Vagina (tissue), 2 donors: ENCODE measurements at places on chromosomes 1 and 21. TPM values are rescaled to one million over a fixed set of nuclear protein-coding genes. Genes with fewer than 3 reads are reported as not detected.

Gene DHCR24
- 141 TPM for total RNA-seq

DNA sequence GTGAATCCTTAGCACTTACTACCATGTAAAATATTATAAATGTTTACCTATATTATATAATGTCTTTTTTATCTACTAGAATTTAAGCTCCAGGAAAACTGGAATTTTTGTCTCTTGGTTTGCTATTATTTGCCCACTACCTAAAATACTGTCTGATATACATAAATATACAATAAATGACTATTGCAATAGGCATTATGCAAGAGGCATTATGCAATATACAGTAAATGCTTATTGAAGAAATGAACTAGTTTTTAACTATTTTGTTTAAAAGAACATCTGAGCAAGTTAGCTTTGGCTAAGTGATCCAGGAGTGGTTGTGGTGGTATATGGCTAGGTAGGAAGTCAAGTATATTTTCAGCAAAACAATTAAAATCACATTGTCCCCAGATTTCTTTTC, 640.2 kb upstream of the PKN2 start:
- H3K27me3 ChIP-seq, result no peaks in the 10 kb centered on the region
- no peaks in the 10 kb centered on the region for H3K36me3 ChIP-seq
- no peak overlapping the region for H3K4me3 ChIP-seq
- no peaks in the 10 kb centered on the region for H3K4me1 ChIP-seq

Gene PLPPR5
- not detected for total RNA-seq

DNA sequence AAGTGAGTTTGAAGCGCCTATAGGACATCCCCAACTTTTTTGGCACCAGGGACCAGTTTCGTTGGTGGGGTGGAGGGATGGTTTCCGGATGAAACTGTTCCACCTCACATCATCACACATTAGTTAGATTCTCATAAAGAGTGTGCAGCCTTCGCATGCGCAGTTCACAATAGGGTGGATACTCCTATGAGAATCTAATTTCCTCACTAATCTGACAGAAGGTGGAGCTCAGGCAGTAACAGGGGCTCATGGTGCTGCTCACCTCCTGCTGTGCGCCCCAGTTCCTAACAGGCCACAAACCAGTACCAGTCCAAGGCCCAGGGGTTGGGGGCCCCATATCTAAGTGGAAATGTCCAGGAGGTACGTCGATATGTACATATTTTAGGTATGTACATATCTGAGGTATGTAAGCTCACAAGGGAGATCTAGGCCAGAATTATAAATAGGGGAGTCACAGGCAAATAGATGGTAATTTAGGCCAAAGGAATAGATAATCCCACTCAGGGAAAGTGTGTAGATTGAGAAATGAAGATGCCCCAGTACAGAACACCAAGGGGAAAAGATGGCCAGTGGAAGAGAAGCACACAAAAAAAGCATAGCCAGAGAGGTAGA, 27.5 kb upstream of the RASAL2 start:
- no peak overlapping the region for H3K4me3 ChIP-seq
- H3K4me1 ChIP-seq, result peaks cover 2% of the 10 kb centered on the region
- no peaks in the 10 kb centered on the region for H3K27me3 ChIP-seq
- H3K36me3 ChIP-seq, result no peaks in the 10 kb centered on the region
- DNase-seq, result no peak

DNA sequence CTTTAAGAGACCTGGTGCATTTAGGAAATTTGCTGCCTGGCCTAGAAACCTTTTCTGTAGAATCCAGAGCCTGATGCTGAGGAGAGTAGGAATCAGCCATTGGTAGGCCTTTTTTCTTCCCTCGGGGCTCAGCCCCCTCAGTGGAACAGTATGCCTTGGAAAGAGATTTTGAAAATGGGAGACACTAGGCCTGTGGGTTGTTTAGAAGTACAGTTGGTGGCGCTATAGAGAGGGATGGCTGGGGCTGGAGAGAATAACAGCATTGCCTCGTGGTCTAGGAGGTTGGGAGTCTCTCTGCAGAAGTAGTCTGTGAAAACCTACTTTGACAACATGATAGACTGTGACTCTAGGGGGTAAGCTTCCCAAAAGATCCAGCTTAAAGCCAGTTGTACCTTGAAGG, 8.2 kb downstream of the KIF2C start:
- no peaks in the 10 kb centered on the region for H3K27me3 ChIP-seq
- H3K4me1 ChIP-seq, result no peaks in the 10 kb centered on the region
- no peak overlapping the region for H3K27ac ChIP-seq
- no peak overlapping the region for H3K4me3 ChIP-seq

Gene SGIP1
- 14.0 TPM for total RNA-seq

Gene BCAN
- total RNA-seq, result 2.0 TPM

GRCh38 chr1:236338096-236338495, 56.0 kb upstream of the EDARADD start:
- no peaks in the 10 kb centered on the region for H3K36me3 ChIP-seq
- H3K27ac ChIP-seq, result no peak overlapping the region
- H3K27me3 ChIP-seq, result no peaks in the 10 kb centered on the region
- DNase-seq, result no peak
- peaks cover 4% of the 10 kb centered on the region for H3K4me1 ChIP-seq

Gene MROH9
- not detected for total RNA-seq

Gene NMNAT2
- 1.7 TPM for total RNA-seq

- no peaks in the 10 kb centered on the region for H3K36me3 ChIP-seq
- no peaks in the 10 kb centered on the region for H3K4me1 ChIP-seq
- H3K27me3 ChIP-seq, result no peaks in the 10 kb centered on the region
- no peak overlapping the region for H3K4me3 ChIP-seq
- no peak overlapping the region for H3K27ac ChIP-seq
Observed at GRCh38 chr1:219566951-219567947, 45.7 kb downstream of the ZC3H11B start.

Gene C1QA
- total RNA-seq, result 95.8 TPM

GRCh38 chr1:1325288-1326074, 879 bp downstream of the CPTP start:
- H3K27ac ChIP-seq, result peak overlapping the region; percentile 82
- peak overlapping the region; percentile 83 for H3K4me3 ChIP-seq
- no peak for DNase-seq
- H3K4me1 ChIP-seq, result peaks cover 59% of the 10 kb centered on the region

DNA sequence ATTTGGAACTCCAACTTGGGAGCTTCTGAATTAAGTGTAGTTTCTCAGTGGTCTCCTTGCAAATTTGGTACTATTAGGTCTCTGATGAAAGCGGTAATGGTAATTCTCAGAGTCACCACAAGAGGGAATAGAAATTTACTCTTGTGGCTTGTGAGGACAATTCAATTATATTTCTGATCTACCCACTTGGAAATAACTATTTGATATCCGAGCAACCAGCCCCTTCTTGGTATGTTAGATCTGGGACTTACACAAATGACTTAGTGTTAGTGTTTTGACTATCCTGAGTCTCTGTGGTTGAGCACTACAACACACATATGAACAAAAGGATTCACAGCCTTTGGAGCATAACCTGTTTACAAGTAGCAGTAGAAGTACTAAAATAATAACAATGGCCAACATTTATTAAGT, 68.1 kb downstream of the RPS6KA1 start:
- H3K4me1 ChIP-seq, result no peaks in the 10 kb centered on the region
- no peaks in the 10 kb centered on the region for H3K36me3 ChIP-seq
- no peak overlapping the region for H3K27ac ChIP-seq
- no peak for DNase-seq

Gene KCNT2
- total RNA-seq, result 1.2 TPM

Gene MSH4
- total RNA-seq, result 0.25 TPM

DNA sequence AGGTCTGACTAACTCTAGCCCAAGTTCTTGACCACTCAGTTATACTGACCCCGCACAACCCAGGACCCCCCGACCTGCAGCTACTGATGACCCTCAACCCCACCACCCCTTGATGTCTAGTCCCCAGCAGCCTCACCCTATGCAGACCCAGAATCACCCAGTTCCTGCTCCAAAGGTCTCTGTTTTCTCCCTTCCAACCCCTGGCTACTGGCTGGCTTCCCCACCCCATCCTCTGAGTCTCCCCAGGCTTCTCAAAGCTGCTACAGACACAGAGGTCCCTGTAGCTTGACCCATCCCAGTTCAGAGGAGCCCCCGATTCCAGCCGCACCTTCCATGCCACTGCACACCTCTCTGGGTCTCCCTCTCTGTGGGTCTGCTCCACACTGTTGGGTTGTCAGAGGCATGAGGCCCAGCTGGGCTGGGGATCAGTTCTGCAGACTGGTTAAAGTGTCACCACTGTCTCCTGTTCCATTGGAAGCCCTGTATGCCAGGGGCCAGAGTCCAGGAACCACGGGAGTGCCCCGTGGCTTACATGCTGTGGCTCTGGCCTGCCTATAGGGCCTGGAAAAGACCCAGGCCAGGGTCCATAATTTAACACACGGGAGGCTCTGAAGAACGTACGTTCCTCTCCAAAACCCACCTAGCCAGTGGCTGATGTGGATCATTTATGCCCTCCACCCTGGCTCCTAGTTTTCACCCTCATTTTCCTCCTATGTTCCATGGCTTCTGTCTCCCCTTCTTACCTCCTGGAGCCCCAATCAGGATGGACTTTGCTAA, 497 bp downstream of the PKLR start:
- H3K4me3 ChIP-seq, result no peak overlapping the region
- H3K4me1 ChIP-seq, result peaks cover 3% of the 10 kb centered on the region
- H3K27ac ChIP-seq, result no peak overlapping the region

DNA sequence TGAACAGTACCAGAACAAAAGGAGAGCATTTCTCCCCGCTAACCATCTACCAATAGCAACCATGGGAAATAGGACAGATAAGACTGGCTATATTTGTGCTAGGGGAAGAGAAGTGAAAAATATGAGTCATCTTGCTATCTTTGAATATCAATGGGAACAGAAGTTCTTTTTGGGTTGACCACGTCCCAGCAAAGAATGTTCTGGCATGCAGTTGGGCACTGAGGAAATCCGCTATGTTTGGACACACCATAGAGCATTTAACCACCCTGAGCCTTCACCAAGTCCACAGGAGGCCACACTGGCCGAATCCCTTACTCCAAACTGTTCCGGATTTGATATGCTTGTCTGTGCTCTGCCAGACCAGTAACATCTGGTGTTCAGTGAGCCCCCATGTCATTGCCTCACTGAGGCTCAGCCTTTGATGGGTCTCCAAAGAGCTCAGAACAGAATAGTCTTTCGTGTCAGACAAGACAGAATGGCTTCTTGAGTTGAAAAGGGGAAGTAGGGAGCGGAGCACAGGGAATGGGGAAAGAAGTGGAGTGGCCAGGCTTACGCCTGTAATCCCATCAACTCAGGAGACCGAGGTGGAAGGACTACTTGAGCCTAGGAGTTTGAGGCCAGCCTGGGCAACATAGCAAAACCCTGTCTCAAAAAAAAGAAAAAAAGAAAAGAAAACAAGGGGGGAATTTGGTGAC, 81.4 kb downstream of the SMYD2 start:
- DNase-seq, result no peak
- H3K4me1 ChIP-seq, result no peaks in the 10 kb centered on the region
- H3K27ac ChIP-seq, result peak overlapping the region; percentile 33
- no peak overlapping the region for H3K4me3 ChIP-seq
- H3K36me3 ChIP-seq, result no peaks in the 10 kb centered on the region
- no peaks in the 10 kb centered on the region for H3K27me3 ChIP-seq

- no peaks in the 10 kb centered on the region for H3K27me3 ChIP-seq
- no peaks in the 10 kb centered on the region for H3K4me1 ChIP-seq
- H3K27ac ChIP-seq, result no peak overlapping the region
- no peak overlapping the region for H3K4me3 ChIP-seq
- no peaks in the 10 kb centered on the region for H3K36me3 ChIP-seq
- no peak for DNase-seq
Observed at GRCh38 chr1:187491082-187491720, 662.5 kb downstream of the PLA2G4A start.

Gene DHX9
- total RNA-seq, result 88.6 TPM

DNA sequence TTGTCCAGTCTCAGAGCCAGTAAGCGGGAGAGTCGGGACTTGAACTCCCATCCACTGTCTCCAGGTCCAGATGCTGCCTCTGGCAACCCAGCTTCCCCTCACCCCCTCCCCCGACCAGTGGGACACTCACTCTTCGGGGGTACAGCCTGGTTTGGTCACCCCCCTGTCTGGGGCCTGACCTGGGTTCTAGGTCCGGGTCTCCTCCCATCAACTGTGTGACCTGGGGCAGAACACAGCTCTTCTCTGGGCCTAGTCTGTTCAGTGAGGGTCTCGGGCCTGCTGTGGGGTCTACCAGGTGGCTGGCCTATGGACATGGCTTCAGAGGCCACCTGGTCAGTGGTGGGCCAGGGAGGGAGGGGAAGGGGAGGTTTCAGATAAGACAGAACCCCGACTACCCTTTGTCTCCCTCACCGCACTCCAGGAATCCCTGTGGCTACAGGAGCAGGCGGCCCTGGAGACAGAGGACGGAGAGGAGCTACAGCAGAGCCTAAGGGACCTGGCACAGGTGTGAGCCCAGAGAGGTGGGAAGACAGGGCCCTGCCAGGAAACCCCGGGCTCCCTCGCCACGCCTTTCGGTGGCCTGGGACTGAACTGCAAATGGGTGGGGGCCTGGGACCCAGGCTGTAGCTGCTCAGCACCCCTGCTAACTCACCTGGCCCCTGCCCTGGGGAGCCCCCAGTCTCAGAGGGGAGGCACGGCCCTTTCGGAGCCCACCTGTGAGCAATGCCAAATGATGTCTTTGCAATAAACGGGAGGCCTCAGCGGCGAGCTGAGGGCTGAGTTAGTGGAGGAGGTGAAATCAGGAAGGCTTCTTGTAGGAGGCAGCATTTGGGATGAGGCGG, 4.1 kb upstream of the NBPF3 start:
- H3K4me3 ChIP-seq, result peak overlapping the region; percentile 37
- H3K4me1 ChIP-seq, result peaks cover 26% of the 10 kb centered on the region
- no peak overlapping the region for H3K27ac ChIP-seq
- H3K36me3 ChIP-seq, result no peaks in the 10 kb centered on the region
- no peak for DNase-seq

Gene SLC45A1
- total RNA-seq, result 13.8 TPM

- H3K27ac ChIP-seq, result no peak overlapping the region
- H3K27me3 ChIP-seq, result no peaks in the 10 kb centered on the region
- no peak overlapping the region for H3K4me3 ChIP-seq
- no peaks in the 10 kb centered on the region for H3K36me3 ChIP-seq
Observed at GRCh38 chr1:5947071-5947821, 45.0 kb downstream of the NPHP4 start.

Gene EFHD2
- total RNA-seq, result 57.2 TPM

- no peak overlapping the region for H3K27ac ChIP-seq
- H3K4me3 ChIP-seq, result no peak overlapping the region
- no peak for DNase-seq
- no peaks in the 10 kb centered on the region for H3K36me3 ChIP-seq
- no peaks in the 10 kb centered on the region for H3K4me1 ChIP-seq
Observed at GRCh38 chr1:240917976-240918375, 306.0 kb upstream of the GREM2 start.

DNA sequence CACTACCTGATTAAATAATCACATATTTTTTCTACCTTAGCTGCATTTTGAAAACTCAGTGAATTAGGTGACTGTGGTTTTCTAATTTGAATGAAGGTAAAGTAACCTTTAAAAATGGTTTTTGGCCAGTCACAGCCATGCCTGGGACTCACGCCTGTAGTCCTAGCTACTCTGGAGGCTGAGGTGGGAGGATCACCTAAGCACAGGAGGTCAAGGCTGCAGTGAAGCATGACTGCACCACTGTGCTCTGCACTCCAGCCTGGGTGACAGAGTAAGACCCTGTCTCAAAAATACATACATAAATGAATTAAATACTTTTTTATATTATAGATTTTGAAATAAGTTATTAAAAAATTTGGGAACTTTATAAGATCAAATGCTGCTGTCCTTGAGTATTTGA, 5.7 kb downstream of the CNST start:
- H3K4me3 ChIP-seq, result no peak overlapping the region
- no peak for DNase-seq
- H3K4me1 ChIP-seq, result peaks cover 45% of the 10 kb centered on the region
- peak overlapping the region; percentile 74 for H3K27ac ChIP-seq
- no peaks in the 10 kb centered on the region for H3K36me3 ChIP-seq
